NCI-H146 (cell line): ENCODE measurements at places on chromosomes 13 and 19.

GRCh38 chr13:40149611-40150274, 494.3 kb downstream of the COG6 start:
- DNase-seq, result no peak

GRCh38 chr13:105428811-105429210, 1106.7 kb downstream of the EFNB2 start:
- DNase-seq, result no peak

DNA sequence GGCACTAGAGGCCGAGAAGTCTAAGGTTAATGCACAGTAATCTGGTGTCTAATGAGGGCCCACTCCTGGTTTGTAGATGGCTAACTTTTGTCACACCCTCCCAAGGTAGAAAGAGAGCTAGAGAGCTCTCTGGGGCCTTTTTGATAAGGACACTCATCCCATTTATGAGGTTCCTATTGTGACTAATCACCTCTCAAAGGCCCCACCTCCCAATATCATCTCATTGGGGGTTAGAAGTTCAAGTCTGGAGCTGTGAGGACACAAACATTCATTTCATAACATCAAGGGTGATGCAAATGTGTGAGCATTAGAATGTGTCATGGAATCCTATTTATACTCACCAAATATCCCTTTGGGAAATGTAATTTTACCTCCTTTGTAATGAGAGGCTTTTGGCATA, 79.2 kb upstream of the SLC10A2 start:
- no peak for DNase-seq

GRCh38 chr19:1657746-1658145, 5.3 kb upstream of the TCF3 start:
- no peak for DNase-seq

GRCh38 chr19:21358768-21359451, at the start of gene ZNF738:
Gene ZNF738 (plus strand): TSS chr19:21359000. CDS start chr19:21359141, 141 bp downstream.
- DNase-seq, result peak; percentile 99

DNA sequence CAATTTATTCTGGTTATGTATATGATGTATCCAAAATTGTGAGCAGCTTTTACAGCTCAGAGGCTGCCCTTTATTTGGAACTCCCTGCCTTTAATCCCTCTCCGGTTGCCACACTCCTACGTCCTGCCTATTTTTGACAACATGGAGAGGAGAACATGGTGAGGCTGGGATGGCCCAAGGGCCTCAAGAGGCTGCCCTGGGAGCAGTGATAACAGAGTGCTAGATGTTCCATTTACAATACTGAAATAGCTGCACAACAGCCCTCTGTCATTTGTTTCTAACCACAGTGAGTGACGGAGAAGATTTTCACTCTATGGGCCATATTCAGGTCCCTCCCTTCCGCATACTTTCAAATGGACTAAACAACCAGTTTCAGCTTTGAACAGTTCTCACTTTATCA, 33.4 kb downstream of the STARD13 start:
- DNase-seq, result no peak

- no peak for DNase-seq
These were observed 421.0 kb upstream of the TSHZ3 start for GRCh38 chr19:31770223-31770622.

GRCh38 chr19:43439032-43439708, 24.5 kb downstream of the TEX101 start:
- no peak for DNase-seq

GRCh38 chr19:9348671-9349070, 14.1 kb upstream of the ZNF177 start:
- DNase-seq, result no peak

GRCh38 chr13:99614465-99614885, 113.2 kb downstream of the TM9SF2 start:
- peak; percentile 74 for DNase-seq

DNA sequence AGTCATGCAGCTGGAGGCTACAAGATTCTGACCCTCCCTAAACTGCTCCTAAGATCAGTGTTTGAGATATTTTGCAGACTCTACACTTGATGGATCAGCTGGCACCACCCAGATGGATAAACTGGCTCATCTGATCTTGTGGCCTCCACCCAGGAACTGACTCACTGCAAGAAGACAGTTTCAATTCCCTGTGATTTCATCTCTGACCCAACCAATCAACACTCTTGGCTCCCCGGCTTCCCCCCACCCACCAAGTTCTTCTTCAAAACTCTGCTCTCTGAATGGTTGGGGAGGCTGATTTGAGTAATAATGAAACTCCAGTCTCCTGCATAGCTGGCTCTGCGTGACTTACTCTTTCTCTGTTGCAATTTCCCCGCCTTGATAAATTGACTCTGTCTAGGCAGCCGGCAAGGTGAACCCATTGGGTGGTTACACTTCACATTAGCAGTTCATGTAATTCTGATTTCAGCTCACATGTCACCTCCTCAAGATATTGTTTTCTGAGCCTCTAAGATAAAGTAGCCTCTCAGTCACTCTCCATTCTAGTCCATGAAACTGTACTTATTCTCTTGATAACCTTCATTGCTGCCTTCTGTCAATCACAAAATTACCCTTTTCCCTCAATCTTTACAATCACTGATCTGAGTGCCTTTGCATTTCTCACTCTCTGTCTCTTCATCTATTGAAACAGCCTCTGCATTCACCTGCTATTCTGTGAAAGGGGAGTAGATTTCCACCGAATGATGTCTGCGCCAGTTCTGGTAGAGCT, 9.9 kb upstream of the FPR3 start:
- no peak for DNase-seq

DNA sequence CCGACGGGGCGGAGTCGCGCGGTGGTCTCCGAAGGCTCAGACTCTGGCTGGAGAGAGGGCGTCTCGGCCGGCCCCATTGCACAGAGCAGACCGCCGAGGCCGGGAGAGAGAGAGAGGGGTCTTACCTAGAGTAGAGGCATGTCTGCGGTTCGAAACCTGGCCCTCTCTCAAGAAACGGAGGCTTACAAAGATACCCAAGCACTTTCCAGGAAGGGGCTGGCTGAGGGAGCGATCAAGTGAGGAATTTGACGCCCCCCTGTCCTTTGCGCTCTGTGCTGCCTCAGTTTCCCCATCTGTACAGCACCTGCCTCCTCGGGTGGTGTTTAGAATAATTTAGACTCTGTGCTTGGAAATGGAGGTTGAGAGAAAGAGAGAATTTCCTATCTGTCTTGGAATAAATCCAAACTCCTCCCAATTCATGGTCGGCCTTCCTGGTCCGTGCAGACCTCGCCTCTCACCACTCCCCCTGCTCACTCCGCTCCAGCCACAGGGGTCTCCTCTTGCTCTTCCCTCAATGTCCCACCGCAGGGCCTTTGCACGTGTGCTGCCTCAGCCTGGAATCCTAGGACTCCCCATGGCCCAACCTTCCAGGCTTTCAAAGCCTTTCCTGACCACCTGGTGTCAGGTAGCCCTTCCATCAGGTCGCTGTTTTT, 658 bp upstream of the ISOC2 start:
- peak; percentile 35 for DNase-seq

DNA sequence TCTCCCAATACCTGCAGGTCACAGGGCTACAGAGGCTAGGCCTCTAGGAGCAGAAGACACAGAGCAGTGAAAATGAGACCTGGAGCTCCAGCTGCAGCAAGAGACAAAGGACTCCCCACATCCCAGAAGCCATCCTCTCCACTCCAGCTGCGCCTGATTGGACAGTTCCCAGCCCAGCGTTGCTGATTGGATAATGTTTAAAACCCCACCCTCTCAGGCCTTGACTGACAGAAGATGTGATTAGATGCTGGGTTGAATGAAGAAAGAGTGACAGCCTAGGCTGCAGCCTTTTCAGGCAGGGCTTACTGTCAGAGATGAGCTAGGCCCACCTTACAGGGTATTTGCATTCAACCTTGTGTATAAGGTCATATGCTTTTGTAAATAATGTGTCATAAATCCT, 59.4 kb downstream of the ZNF708 start:
- DNase-seq, result no peak

DNA sequence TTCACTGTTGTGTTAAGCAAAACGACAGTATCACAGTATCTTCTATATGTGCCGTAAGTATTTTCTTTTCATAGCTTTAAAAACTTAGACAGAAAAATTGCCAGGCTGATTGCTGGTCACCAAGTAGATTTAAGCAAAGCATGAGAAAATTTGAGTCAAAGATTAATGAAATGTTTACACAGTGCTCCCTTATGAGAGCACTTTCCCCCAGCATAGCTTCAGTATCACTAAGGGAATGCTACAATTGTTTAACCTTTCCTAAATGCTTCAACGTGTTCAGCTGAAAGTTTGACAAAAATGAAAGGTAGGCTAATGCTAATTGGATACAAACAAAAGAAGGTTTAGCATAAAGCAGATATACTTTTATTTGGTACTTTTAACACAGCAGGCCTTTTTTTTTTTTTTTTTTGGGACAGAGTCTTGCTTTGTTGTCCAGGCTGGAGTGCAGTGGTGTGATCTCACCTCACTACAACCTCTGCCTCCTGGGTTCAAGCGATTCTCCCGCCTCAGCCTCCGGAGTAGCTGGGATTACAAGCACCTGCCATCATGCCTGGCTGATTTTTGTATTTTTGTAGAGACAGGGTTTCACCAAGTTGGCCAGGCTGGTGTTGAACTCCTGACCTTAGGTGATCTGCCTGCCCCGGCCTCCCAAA, 23.4 kb downstream of the PCCA start:
- DNase-seq, result no peak

GRCh38 chr19:3268326-3268725, 43.9 kb downstream of the CELF5 start:
- DNase-seq, result no peak

DNA sequence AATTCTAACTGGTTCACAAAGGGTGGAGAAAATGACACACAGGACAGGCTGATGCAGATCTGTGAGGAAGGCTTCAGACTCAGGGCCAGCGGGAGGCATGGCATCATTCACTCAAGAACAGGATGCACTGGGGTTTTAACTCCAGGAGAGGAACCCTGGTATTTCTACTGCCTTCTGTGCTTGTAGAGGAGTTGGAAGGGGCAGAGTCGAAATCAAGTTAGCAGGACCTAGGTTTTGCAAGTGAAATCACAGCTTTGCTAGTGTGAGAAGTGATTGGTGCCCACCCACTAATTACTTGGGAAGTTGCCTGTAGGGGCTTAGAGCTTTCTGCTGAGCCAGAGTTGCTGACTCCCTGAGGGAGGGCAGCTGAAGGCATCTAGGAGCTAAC, 92.7 kb downstream of the AKAP11 start:
- no peak for DNase-seq

DNA sequence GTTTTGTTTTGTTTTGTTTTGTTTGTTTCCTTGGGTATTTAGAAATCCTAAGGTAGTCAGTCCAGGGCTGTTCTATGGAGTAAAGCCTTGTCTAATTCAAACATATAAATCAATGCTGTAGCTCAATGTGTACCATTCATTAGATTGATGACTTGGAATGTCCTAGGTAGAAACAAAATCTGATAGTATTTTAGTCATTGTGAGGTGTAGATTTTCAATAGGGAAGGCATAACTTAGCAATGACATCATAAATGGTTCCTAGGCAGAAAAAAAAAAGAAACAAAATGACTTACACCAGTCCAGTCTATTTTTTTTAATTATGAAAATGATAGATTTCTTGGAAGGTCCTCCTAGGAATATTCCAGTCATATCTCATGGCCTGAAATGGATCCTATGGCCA, 189.9 kb downstream of the SPRY2 start:
- DNase-seq, result no peak

- DNase-seq, result no peak
These were observed 15.2 kb downstream of the CCNA1 start for GRCh38 chr13:36447501-36447900.

- peak; percentile 84 for DNase-seq
These were observed 112.2 kb upstream of the GPR12 start for GRCh38 chr13:26872525-26873385.

DNA sequence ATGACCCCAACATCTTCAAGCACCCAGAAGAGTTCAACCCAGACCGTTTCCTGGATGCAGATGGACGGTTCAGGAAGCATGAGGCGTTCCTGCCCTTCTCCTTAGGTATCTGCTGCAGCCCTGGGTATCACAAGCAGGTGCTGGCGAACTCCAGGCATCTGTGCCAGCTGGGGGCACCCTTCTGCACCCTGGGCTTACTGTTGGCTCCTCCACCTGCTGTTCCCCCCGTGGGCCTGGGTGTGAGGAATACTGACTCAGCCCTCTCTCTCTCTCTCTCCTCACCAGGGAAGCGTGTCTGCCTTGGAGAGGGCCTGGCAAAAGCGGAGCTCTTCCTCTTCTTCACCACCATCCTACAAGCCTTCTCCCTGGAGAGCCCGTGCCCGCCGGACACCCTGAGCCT, 13.0 kb downstream of the CYP2S1 start:
- DNase-seq, result no peak

DNA sequence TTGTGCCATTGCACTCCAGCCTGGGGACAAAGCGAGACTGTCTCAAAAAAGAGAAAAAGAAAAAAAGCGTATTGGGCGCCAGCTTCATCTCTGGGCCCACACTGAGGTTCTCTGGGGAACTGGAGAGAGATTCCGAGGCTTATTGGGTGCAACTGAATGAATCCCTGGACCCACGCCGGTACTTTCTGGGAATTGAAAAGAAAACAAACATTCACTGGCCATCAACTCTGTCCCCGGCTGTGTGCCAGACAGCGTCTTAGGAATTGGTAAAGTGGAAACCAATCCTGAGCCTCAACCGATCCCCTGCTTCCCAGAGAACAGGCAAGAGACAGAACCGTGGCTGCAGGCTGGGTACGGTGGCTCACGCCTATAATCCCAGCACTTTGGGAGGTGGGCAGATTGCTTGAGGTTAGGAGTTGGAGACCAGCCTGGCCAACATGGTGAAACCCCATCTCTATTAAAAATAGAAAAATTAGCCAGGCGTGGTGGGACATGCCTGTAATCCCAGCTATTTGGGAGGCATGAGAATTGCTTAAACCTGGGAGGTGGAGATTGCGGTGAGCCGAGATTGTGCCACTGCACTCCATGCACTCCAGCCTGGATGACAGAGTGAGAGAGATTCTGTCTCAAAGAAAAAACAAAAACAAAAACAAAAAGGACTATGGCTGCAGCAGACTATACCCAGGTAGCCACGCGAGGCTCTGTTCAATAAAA, 8.6 kb downstream of the ANO8 start:
- DNase-seq, result no peak

DNA sequence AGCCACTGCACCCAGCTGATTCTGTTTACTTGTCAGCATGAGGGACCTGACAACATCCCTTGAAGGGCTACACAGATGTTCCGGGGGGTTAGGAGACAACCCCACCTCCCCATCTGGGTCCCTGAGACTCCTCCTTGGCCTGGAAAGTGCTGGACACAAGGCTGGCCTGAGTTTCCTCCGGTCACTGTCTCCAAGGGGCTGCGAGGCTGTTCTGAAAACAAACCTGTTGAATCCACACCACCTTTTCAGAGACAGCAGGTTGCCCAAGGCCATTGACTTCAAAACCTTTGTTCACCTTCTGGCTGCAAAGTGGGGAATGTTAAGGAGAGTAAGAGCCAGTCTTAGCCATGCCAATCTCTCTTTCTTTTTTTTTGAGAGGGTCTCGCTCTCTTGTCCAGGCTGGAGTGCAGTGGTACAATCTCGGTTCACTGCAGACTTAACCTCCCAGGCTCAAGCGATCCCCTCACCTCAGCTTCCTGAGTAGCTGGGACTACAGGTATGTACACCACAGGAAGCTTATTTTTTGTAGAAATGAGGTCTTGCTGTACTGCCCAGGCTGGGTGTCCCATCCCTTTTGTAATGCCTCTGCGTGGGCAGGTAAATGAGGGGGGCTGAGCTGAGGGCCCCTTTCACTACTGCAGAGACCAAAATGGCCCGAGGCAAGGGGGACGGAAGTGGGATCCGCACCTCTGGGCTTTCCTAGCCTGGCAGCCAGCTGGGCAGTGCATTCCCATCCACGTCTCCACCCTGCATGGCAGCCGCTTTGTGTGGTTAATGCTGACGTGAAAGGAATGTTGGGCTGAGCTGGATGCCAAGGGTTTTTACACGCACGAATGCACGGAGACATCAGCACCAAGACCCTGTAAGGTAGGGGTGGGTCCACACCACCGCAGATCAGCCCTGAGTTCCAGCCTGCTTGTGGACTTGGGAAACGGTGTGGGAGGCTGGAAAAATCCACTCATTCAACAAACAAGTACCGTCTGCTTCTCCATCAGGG, 1.9 kb upstream of the ZNF628 start:
- no peak for DNase-seq
